ENCODE measurements at places on chromosomes 5 and 9.

DNA sequence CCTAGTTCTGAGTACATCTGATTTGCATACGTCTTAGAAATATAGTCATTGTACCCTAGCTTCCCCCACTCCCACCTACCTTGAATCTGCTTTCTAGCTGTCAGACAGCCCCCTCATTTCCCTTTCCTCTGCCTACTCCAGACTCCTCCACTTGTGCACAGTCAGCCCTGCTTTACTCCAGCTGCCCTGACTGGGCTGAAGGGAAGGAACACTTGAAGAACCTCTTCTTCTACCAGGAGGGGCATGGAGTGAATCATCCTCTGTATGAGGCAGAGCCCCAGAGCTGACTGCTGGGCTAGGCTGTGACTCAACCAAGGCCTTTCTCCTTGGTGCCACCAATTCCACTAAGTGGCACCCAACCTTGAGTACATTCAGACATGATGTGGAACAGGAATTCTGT is 18.1 kb upstream of the ZFR start:
- DNase-seq: no peak

- DNase-seq: no peak
Observed at GRCh38 chr9:13487071-13487470, 207.6 kb upstream of the MPDZ start.

DNA sequence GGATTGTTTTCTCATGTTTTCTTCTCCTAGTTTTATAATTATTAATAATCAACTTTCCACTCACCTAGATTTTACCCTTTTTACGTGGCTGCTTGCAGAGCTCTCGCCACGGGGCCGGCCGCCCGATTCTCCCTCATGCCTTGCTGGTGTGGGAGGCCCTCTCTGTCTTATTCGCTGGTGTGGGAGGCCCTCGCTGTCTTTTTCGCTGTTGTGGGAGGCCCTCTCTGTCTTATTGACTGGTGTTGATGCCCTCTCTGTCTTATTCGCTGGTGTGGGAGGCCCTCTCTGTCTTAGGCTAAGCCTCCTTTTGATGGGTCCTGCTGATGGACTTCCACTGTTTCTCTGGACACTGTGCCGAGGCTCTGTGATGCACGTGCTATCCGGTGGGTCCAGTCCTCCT is 161.3 kb upstream of the IRX2 start:
- DNase-seq: no peak

DNA sequence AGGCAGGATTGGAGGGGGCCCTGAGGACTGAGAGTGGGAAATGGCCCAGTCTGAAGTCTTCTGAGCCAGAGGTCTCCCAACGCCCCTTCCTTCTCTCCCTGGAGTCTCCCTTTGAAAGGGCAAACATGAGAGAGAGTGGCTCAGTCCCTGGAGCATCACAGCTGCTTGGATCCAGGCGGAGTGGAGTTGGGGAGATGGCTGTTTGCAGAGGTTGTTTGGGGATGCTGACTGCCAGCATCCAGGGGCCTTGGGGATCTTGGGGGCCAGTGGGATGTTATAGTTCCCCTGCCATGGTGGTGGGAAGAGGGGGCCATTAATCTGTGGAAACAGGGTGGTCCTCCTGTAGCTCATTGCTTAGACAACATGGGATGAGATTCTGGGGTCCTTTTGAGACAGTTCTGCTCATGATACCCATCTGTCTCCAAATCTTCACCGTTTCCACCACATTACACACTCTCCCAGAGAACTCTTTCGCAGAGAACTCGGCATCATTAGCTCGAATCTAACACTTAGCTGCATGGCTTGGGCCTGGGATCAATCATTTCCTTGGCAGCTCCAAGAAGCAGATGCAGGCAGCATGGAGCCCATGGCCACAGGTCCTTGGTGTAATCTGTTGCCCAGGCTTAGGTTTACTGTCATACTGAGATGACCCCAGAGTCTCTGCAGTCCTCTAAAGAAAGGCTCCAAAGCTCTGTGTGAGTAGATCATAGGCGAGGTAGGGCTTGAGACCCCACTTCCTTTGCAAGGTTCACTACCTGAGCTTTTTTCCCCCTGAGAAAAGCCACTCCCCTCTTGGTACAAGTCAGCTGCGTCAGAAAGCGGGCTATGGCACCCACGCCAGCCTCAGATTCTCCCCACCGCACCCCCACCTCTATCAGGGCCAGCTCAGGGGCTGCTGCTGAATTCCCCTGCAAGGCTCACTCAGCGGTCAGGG is 54.4 kb upstream of the SH3PXD2B start:
- no peak for DNase-seq

DNA sequence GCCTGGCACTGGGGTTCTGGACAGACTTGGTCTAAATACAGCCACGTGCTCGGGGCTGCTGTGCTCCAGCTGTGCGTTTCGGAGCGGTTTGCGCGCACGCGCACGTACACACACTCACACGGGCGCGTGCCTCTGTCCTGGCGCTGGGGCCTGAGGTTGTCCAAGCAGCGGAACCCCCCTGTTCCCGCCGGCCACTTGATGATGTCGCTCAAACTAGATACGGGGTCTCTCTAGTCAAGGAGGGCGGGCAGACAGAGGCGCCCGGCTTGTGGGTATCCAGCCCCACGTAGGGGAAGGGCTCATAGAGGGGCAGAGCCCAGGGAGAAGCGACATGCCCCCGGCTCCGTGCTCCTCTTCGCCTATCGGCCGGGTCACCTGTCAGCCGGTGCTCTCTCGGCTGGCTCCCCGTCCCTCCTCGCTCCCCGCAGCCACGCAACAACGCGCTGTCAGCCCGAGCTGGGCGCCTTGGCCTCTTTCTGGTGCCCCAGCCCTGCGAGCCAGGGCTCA is 8.9 kb downstream of the NR2F1-AS1 start:
- no peak for DNase-seq

DNA sequence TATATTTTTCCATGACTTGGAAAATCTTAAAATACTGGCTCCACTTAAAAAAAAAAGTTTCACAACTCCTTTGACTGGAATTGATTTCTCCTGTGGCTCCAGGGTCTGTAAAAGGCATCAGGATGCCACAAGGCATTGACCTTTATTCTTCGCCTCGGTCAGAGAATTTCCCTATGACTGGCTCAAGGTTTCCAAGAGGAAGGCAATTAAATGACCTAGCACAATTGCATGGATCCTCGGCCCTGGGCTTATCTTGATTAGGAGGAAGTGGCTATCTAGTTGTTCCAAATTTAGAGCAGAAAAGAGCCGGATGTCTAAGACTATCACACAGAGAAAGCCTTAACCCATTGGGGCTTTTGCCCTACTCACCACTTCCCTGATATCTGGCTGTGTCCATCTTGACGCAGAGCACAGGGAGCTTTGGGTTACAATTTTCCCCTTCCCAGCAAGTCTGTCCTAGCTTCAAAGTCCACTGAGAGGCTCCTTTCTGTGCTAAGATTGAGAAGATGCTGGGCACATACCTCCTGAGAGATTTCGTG is 56.9 kb upstream of the COL15A1 start:
- no peak for DNase-seq

DNA sequence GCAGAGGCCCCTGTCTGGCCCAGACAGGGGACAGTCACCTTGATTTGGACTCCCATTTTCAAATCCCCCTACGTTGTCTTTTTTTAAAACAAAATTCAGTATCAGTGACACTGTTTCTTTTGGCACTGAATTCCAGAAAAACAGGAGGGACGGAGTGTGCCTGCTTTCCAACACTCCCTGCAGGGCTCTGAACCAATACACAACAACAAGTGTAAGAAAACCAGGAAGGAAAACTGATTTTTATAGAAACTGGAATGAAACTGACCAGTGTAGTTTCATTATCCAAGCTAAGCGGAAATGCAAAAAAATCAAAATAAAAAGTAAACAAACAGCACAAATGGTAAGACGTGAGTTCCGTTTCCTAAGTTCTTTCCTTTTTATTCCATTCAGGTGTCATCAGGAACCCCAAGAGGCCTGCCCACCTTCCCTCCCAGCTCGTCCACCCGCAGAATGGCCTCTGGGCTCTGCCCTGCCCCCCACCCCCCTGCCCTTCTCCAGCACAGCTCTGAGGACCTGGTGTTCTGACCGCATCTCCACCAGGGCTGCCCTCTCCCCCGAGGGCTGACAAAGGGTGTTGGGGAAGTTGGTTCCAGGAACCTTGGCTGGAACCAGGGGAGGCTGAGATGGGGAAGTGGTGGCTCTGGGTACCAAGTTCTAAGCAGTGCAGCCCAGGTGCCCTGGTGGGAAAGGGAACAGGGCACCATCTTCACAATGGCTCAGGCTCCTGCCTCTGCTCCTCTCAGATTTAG is 73.6 kb downstream of the PSD2 start:
- DNase-seq: no peak

DNA sequence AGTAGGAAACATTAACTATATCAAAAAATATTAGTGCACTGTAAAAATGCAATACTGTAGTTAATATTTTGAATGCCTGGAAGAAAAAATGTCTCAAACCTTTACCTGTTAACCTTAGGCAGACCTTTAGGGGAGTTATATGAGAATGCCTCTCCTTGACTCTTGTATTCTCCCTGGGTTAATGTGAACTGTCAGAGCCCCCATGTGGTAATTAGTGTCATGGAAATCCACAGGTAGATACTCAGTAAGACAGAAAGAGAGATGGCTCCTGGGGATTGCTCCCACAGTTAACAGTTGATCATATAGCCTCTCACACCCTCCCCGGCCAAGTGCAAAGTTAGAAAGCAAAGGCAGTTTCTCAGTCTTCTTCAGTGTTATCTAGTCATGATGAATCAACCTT is 742.8 kb downstream of the NR2F1-AS1 start:
- no peak for DNase-seq

DNA sequence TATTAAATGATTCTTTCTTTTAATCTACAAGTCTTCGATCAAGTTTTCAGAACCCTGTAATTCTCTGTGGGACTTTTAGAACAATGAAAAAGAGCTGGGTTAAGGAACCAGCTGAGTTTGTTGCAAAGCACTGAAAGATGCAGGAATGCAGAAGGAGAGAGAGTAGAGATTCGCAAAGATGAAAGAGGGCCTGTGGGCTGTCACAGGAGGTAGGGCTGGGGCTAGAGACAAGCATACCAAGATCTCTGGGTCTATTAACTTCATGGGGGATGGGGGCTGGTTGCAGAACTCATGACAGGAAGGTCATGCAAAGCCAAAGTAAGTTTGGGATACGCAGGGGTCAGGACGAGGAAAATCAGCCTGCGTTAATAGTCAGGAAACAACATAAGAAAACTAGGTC is 81.8 kb downstream of the LURAP1L start:
- DNase-seq: no peak

- no peak for DNase-seq
Observed at GRCh38 chr5:36060420-36060887, 6.2 kb downstream of the UGT3A2 start.

- DNase-seq: no peak
Observed at GRCh38 chr9:117392992-117393391, 21.9 kb downstream of the ASTN2 start.

DNA sequence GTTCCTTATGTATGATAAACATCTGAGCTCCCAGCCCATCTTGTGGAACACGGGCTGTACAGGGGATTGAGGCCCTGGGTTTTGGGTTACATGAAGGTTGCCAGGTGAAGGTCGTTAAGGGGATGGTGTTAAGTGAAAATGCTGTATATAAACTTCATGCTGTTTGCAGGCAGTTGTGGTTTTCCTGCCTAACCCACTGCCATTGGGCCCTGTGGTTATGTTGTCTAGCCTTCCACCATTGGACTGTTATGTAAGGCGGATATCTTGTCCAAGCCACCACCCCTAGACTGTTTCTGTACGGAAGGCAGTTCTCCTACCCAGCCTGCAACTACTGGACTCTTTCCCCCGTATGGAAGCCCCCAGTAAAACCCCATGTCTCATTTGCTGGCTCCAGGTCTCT is 246.1 kb downstream of the KIF4B start:
- no peak for DNase-seq

DNA sequence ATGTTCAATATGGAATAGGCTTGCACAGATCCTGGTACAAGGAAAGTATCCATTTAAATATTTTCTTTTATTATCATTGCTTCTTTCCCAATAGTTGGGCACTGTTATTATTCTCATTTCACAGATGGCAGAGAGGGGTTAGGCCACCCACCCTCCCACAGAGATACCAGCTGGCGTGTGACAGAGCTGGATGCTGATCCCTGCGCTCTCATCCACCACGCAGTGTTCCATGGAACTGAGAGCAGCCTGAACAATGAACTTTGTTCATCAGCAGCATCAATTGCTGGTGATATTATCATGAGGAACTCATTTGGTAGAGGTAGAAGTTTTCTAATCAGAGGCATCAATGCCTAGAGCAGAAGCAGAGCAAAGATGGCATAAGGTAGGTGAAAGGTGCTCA is 227.9 kb downstream of the ESM1 start:
- no peak for DNase-seq

DNA sequence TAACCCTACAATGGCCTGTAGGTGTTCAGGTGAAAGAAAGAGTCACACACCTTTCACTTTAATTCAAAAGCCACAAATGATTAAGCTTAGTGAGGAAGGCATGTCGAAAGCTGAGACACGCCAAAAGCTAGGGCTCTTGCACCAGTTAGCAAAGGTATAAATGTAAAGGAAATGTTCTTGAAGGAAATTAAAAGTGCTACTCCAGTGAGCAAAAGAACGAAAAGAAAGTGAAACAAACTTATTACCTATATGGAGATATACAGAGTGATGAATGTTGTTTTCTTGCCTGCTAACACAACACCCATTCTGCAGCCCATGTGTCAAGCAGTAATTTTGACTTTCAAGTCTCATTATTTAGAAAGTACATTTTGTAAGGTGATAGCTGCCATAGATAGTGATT is 254.2 kb upstream of the SLC24A2 start:
- no peak for DNase-seq

- no peak for DNase-seq
Observed at GRCh38 chr9:7201196-7201595, 443.4 kb downstream of the KDM4C start.

DNA sequence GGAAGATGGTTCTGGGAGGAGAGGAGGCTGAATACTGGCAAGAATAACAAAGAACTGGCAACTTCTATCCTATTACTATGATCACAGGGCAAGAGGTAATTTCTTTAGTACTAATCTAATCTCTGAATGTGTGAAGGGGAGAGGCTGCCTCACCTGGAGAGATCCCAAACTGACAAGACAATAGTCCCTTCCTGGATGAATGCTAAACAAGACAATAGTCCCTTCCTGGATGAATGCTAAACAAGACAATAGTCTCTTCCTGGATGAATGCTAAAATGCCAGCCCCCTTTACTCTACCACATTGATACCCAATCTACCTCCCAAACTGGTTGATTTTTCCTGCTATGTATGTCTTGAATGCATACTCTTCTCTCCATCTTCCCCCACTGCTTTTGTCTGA is 145.2 kb downstream of the SIL1 start:
- no peak for DNase-seq

DNA sequence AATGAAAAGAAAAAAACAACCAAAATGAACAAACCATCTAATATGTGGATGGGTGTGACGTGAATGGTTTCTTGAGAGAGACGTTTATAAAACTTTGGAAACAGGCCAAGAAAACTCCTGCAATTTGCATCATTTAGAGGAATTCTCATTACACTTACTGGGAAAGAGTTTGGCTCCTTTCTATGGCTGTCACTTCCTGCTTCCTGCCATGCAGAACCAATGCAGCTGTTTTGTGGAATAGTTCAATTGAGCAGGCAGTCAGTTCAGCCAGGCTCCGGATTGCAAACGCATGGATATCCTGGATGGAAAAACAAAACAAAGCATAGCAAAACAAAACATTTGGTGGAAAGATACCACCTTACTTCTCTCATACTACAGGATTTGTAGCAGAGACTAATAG is 36.6 kb downstream of the FAM114A2 start:
- no peak for DNase-seq
